Osteoblast (primary cell): ENCODE measurements at places on chromosomes 16 and 17.

GRCh38 chr16:27729516-27730304, 179.8 kb downstream of the KATNIP start:
- no peak overlapping the region for H3K4me3 ChIP-seq
- peaks cover 8% of the 10 kb centered on the region for H3K4me1 ChIP-seq
- H3K27ac ChIP-seq: no peak overlapping the region
- H3K36me3 ChIP-seq: peaks cover 23% of the 10 kb centered on the region

- no peak for DNase-seq
- no peaks in the 10 kb centered on the region for H3K27me3 ChIP-seq
- no peaks in the 10 kb centered on the region for H3K36me3 ChIP-seq
- H3K4me1 ChIP-seq: no peaks in the 10 kb centered on the region
- no peak overlapping the region for H3K4me3 ChIP-seq
These were observed 1526.0 kb downstream of the CDH8 start for GRCh38 chr16:60510208-60510607.

DNA sequence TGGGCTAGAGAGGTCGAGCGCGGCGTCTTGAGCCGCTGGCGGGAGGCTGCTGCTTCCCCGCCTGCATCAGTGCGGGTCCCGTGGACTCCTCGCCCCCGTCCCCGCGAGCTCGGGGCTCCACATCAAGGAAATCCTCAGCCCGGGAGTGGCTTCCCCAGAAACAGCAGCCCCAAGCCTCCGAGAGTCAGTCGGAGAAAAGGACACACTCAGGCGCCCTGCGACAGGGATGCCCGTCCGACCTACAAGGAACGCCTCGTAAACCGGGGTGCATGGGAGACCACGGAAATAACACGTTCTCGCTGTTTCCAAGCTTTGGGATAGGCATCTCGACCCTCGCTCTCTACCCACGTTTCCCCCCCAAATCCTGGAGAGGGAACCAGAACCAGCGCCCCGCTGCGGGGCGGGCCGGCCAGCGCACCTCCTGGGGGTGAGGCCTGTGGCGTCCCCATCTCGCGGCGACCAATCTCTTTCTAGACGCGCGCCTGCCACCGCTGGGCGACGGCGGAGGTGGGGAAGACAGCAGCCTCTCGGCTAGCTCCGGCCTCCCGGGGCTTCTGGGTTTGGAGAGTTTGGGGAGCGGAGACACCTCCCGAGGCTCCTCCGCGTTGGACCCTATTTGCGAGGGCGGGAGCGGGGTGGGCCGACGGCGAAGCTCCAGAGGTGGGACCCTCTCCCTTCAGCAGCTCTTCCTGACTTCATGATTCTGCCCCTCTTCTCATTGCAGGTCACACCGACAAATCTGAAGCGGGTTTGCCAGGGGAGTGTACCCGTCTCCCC, 759 bp upstream of the TP53I13 start:
- H3K36me3 ChIP-seq: peaks cover 8% of the 10 kb centered on the region
- H3K27ac ChIP-seq: no peak overlapping the region
- peak; percentile 98 for DNase-seq
- no peaks in the 10 kb centered on the region for H3K27me3 ChIP-seq

GRCh38 chr17:62614142-62614541, 13.3 kb upstream of the MRC2 start:
- H3K4me1 ChIP-seq: peaks cover 15% of the 10 kb centered on the region
- H3K36me3 ChIP-seq: peaks cover 40% of the 10 kb centered on the region
- H3K4me3 ChIP-seq: no peak overlapping the region

- peaks cover 4% of the 10 kb centered on the region for H3K4me1 ChIP-seq
- H3K4me3 ChIP-seq: peak overlapping the region; percentile 12
- peak overlapping the region; percentile 74 for H3K27ac ChIP-seq
- H3K36me3 ChIP-seq: no peaks in the 10 kb centered on the region
These were observed 902.5 kb downstream of the KCNJ2 start for GRCh38 chr17:71071837-71072236.
